ENCODE measurements at places on chromosomes 6 and 20. TPM values are rescaled to one million over a fixed set of nuclear protein-coding genes. Genes with fewer than 3 reads are reported as not detected.

DNA sequence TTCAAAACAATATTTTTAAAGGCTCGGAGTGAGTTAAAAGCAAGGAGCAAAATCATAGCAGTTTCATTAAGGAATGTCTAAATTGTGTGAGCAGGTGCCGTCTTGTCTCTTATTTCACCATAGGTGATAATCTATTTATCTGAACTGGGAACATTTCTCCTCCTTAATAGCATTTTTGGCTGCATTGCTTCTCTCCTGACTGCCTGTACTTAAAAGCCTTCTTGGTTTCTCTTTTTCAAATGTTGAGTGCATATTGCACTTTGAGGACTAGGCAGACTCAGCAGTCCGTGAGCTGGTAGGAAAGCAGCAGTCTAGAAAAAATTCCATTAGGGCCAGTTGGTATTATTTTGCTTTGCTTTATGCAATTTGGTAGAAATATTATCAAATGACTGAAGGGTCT lies 645.9 kb downstream of the GRIK2 start:
- no peak for DNase-seq

DNA sequence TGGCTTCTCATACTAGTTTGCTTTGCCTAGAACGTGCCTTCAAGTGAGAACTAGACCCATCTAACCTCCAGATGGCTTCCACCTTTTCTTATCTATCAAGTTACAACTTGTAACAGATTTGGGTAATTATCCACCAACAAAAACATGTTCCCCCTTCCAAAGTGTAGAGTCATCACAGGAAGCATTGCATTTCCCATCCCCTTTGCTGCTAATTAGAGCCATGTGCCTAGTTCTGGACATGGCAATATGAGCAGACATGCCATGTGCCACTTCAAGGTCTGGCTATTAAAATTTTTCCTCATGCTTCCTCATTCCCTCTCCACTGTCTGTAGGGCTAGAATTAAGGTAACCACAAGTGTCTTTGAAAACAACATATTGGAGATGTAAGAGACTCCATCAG lies 814.4 kb downstream of the TENT5A start:
- no peak for DNase-seq

Gene GGTLC1
- 5.9 TPM for total RNA-seq

Gene HLA-DOA
- 85.9 TPM for total RNA-seq

Measured in thyroid gland (tissue), 4 donors.